Right atrium auricular region (tissue), 2 donors: ENCODE measurements at places on chromosomes 1 and 21. TPM values are rescaled to one million over a fixed set of nuclear protein-coding genes. Genes with fewer than 3 reads are reported as not detected.

DNA sequence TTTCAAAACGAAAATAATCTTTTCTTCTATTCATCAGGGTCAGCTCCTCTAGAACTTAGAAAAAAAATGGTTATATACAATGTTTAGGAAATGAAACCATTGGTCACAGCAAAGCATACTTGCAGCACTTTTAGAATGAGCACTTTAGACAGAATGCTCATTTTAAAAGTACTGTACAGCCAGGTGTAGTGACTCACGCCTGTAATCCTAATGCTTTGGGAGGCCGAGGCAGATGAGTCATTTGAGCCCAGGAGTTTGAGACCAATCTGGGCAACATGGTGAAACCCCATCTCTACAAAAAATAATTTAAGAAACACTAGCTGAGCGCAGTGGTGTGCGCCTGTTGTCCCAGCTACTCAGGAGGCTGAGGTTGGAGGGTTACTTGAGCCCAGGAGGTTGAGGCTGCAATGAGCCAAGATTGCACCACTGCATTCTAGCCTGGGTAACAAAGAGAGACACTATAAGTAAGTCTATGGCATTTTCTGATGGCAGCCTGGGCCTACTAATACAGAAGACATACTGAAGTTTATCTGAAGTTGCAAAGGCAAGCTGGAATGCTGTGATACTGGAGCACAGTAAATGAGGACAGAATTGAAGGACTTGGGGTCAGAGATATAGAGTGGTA lies 48.9 kb upstream of the ZNF326 start:
- H3K4me3 ChIP-seq: no peak overlapping the region
- no peak overlapping the region for H3K27ac ChIP-seq
- no peaks in the 10 kb centered on the region for H3K27me3 ChIP-seq
- no peaks in the 10 kb centered on the region for H3K4me1 ChIP-seq
- no peaks in the 10 kb centered on the region for H3K36me3 ChIP-seq

DNA sequence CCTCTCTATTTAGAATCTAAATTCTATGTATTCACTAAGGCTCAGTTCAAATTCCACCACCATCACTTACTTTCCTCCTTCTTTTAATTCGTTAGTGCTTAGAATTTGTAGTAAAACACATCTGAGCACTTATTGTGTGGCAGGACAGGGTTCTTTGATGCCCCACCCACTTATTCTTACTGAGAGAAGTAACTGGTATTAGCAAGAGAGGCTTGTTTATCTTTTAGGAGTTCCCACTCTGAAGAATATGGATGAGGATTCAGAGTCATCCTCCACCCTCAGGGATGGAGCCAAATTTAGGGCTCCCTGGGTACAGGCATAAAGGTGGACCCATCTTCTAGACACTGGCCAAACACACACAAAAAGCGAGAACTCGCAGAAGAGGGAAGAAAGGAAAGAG lies 11.5 kb upstream of the TAF1A start:
- H3K27me3 ChIP-seq: no peaks in the 10 kb centered on the region
- no peaks in the 10 kb centered on the region for H3K36me3 ChIP-seq
- H3K4me1 ChIP-seq: no peaks in the 10 kb centered on the region
- no peak overlapping the region for H3K27ac ChIP-seq
- no peak for DNase-seq
- H3K4me3 ChIP-seq: no peak overlapping the region

DNA sequence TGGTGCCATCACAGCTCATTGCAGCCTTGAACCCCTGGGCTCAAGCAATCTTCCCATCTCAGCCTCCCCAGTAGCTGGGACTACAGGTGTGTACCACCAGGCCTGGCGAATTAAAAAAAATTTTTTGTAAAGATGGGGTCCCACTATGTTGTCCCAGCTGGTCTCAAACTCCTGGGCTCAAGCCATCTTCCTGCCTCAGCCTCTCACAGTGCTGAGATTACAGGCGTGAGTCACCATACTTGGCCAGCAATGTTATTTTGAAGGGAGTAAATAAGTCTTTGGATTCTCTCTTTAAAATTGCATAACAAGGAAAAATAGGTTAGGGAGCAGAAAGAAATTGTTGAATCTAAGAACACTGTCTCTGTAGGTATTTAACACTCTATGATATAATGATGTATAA lies 111.3 kb downstream of the RPS6KC1 start:
- no peak overlapping the region for H3K4me3 ChIP-seq
- peaks cover 13% of the 10 kb centered on the region for H3K4me1 ChIP-seq
- no peaks in the 10 kb centered on the region for H3K36me3 ChIP-seq
- H3K27ac ChIP-seq: no peak overlapping the region
- no peaks in the 10 kb centered on the region for H3K27me3 ChIP-seq
- DNase-seq: no peak

- no peaks in the 10 kb centered on the region for H3K4me1 ChIP-seq
- H3K36me3 ChIP-seq: no peaks in the 10 kb centered on the region
- H3K4me3 ChIP-seq: no peak overlapping the region
Measured at GRCh38 chr1:191261111-191261510, 783.4 kb upstream of the BRINP3 start.

GRCh38 chr1:45686015-45686287 lies 382 bp downstream of the GPBP1L1 start:
- peak; percentile 66 for DNase-seq
- peak overlapping the region; percentile 99 for H3K27ac ChIP-seq
- peaks cover 46% of the 10 kb centered on the region for H3K4me1 ChIP-seq
- peak overlapping the region; percentile 97 for H3K4me3 ChIP-seq
- H3K27me3 ChIP-seq: no peaks in the 10 kb centered on the region

Gene HCRTR1
- total RNA-seq: 0.43 TPM

DNA sequence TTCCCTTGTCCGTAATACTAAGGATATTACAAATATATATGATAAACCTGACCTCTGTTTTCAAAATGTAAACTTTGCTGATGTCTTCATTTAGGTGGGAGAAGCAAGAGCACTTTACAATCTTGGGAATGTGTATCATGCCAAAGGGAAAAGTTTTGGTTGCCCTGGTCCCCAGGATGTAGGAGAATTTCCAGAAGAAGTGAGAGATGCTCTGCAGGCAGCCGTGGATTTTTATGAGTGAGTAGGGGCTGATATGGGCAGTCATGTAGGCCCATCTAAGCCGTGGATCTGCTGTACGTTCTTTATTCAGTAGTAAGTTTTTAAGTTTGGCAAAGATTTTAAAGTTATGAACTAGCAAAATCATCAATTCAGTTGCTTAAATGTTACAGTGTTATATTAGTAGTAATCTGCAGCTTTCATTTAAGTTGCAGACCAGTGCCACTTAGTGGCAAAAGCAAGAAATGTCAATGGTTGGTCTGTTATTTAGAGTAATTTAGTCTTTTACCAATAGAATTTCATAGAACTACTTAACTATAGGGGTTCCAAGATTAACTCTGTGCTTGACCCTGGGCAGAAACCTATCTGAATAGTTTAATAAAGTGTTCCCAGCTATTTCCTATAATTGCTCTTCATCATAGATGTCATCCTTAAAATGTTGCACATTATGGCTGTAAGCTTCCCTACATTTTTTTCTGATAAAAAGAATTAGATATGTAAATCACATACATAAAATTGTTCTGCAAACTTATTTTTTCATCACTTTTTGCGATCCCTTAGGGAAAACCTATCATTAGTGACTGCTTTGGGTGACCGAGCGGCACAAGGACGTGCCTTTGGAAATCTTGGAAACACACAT lies 21.3 kb downstream of the GPSM2 start:
- peaks cover 5% of the 10 kb centered on the region for H3K4me1 ChIP-seq
- H3K4me3 ChIP-seq: no peak overlapping the region
- DNase-seq: no peak
- H3K36me3 ChIP-seq: no peaks in the 10 kb centered on the region
- no peak overlapping the region for H3K27ac ChIP-seq

DNA sequence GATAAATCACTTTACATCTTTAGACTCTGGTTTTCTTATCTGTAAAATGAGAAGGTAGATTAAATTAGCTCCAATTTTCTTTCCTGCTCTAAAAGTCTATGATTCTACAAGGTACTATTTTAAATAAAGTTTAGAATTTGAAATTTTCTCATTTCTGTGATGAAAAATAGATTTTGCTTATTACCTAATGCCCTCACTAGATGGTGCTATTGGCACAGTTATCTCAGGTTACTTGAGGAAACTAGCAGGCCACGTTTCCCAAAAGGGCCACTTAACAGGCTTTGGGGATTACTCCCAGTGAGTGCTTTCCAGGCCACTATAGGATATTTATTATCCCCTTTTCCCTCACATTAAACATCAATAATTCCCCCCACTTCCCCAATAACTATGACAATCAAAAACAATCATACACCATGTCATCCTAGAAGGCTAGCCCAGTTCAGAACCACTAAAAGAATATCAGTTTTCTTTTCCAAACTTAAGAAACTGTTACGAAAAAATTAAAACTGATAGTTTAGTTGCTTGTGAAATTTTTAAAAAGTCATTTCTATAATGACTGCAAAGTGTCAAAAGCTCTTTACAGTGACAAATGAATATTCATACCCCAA lies 30.6 kb downstream of the OMA1 start:
- H3K36me3 ChIP-seq: peaks cover 12% of the 10 kb centered on the region
- H3K4me1 ChIP-seq: no peaks in the 10 kb centered on the region
- H3K4me3 ChIP-seq: no peak overlapping the region
- no peaks in the 10 kb centered on the region for H3K27me3 ChIP-seq

GRCh38 chr1:248015803-248016202 lies 2.3 kb downstream of the OR2L5 start:
- no peaks in the 10 kb centered on the region for H3K36me3 ChIP-seq
- no peaks in the 10 kb centered on the region for H3K27me3 ChIP-seq
- no peak for DNase-seq
- no peak overlapping the region for H3K27ac ChIP-seq
- H3K4me1 ChIP-seq: no peaks in the 10 kb centered on the region

GRCh38 chr1:201385299-201385891 lies 7.9 kb upstream of the TNNT2 start:
- no peaks in the 10 kb centered on the region for H3K36me3 ChIP-seq
- peak overlapping the region; percentile 76 for H3K27ac ChIP-seq
- no peaks in the 10 kb centered on the region for H3K27me3 ChIP-seq
- H3K4me3 ChIP-seq: no peak overlapping the region
- DNase-seq: no peak
- no peaks in the 10 kb centered on the region for H3K4me1 ChIP-seq

GRCh38 chr1:162645666-162646065 lies 13.4 kb downstream of the DDR2 start:
- no peak overlapping the region for H3K27ac ChIP-seq
- no peak for DNase-seq
- H3K4me3 ChIP-seq: no peak overlapping the region

- no peak overlapping the region for H3K4me3 ChIP-seq
- H3K27ac ChIP-seq: no peak overlapping the region
- no peaks in the 10 kb centered on the region for H3K4me1 ChIP-seq
Measured at GRCh38 chr1:38953433-38953860, 11.8 kb upstream of the RHBDL2 start.

DNA sequence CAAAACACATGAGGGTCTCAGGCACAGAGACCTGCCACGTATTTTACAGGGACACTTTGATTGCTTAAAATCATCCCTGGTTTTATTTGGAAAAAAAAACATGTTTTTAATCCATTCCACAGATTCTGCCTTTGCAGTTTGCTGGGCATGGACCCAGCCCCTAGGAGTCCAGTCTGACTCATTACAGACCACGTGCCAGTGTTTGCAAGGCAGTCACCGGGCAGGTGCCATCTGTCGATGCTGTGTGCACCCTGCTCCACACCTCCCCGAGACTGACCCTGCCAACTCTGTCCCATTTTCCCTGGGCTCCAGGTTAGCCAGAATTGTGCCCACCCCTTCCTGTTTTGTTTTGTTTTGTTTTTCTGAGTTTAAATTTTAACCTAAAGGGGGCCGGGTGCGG lies 148.4 kb upstream of the TMEM51 start:
- DNase-seq: no peak
- no peaks in the 10 kb centered on the region for H3K27me3 ChIP-seq
- no peaks in the 10 kb centered on the region for H3K36me3 ChIP-seq
- H3K4me1 ChIP-seq: peaks cover 15% of the 10 kb centered on the region

DNA sequence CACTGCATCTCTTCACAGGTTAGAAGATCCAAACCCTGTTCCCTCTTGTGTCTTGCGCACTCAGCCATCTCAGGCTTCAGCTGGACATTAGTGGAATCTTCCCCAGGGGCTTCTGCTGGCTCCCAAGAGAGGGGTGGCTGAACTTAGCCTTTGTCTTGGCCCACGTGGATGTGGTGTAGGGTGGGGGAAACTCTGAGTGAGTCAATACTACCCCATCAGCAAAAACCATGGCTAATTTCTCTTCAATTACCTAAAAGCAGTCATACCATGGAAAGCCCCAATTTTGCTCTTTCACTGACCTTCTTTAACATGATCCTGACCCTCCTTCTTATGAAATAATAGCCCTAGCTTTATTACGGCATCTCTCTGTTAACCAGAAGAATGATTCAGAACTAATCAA lies 72.5 kb upstream of the RAB3GAP2 start:
- no peak for DNase-seq
- no peaks in the 10 kb centered on the region for H3K36me3 ChIP-seq
- H3K27ac ChIP-seq: no peak overlapping the region
- H3K27me3 ChIP-seq: no peaks in the 10 kb centered on the region

GRCh38 chr1:212949771-212950170 lies 570 bp upstream of the VASH2 start:
- peak overlapping the region; percentile 55 for H3K4me3 ChIP-seq
- H3K27me3 ChIP-seq: no peaks in the 10 kb centered on the region
- H3K4me1 ChIP-seq: peaks cover 15% of the 10 kb centered on the region

- no peak for DNase-seq
- H3K27me3 ChIP-seq: no peaks in the 10 kb centered on the region
- no peaks in the 10 kb centered on the region for H3K36me3 ChIP-seq
- H3K4me1 ChIP-seq: no peaks in the 10 kb centered on the region
Measured at GRCh38 chr21:16572032-16572431, 842.2 kb downstream of the USP25 start.

- peaks cover 8% of the 10 kb centered on the region for H3K4me1 ChIP-seq
- no peaks in the 10 kb centered on the region for H3K27me3 ChIP-seq
- no peak overlapping the region for H3K27ac ChIP-seq
- H3K4me3 ChIP-seq: no peak overlapping the region
- H3K36me3 ChIP-seq: no peaks in the 10 kb centered on the region
Measured at GRCh38 chr1:208595745-208596144, 351.6 kb upstream of the PLXNA2 start.

DNA sequence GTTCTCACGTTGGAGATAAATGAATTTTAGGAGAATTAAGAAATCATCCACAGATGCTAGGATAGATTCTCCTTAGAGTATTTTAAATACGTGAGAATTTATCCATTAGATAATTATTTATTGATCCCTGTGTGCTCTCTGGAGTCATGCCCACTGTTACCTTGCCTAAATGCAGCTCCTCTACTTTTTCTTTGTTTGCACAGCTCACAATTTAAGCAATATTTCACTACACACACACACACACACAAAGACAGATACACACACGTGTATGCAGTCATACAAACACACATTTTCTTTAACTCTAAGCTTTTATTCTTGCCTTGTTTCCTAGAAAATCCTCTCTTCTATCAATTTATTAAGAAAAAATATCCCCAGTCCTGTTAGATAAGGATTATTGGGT lies 51.7 kb downstream of the GPR88 start:
- no peak overlapping the region for H3K27ac ChIP-seq
- no peaks in the 10 kb centered on the region for H3K4me1 ChIP-seq
- no peak overlapping the region for H3K4me3 ChIP-seq
- DNase-seq: no peak
- H3K27me3 ChIP-seq: no peaks in the 10 kb centered on the region

- no peak overlapping the region for H3K27ac ChIP-seq
- H3K27me3 ChIP-seq: no peaks in the 10 kb centered on the region
- peaks cover 31% of the 10 kb centered on the region for H3K4me1 ChIP-seq
- no peak for DNase-seq
- H3K36me3 ChIP-seq: no peaks in the 10 kb centered on the region
- H3K4me3 ChIP-seq: no peak overlapping the region
Measured at GRCh38 chr1:55695151-55695550, 480.0 kb upstream of the USP24 start.

Gene SLC45A3
- total RNA-seq: 2.7 TPM

- H3K27ac ChIP-seq: no peak overlapping the region
- H3K4me1 ChIP-seq: no peaks in the 10 kb centered on the region
- H3K36me3 ChIP-seq: no peaks in the 10 kb centered on the region
- no peak for DNase-seq
- no peak overlapping the region for H3K4me3 ChIP-seq
Measured at GRCh38 chr21:28473530-28474220, 519.0 kb downstream of the LTN1 start.
